ENCODE measurements at places on chromosomes 16 and 17.

DNA sequence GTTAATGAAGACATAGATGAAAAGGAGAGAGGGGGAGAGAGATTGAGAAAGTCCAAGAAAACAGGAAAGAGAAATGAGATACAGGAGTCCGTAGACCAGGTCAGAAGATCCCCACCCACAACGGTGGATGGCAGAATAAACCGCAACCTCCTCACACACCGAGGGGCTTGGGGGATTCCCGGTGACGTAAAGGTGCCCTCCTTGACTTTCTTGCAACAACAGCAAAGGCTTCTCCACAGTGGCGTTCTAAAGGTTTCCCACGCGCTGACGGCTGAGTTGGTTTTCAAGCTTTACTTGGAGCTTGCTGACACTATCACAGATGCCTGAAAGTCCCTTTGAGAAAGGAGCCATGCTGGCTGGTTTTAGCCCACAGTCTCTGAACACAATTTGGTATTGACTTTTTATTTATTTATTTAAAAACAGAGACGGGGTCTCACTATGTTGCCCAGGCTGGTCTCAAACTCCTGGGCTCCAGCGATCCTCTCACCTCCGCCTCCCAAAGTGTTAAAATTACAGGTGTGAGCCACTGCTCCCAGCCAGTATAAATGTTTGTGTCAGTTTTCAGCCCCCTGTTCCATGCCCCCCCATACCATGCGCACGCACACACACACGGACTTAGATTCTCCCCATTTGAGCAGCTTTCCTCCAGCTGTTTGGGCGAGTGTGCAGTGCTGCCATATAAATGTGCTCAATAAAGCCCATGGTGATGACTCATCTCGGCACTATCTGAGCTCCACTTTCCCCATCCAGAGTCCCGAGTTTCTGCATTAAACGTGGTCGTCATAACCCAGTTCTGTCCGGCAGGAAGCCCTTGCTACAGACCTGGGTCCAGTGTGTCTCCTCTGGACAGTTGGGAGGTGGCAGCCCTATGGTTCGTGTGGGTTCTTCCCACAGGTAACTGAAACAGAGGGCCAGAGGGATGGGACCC lies 33.0 kb upstream of the SEC14L1 start:
- DNase-seq = peak; percentile 60

GRCh38 chr16:28073836-28074235 lies 10.3 kb upstream of the GSG1L start:
- DNase-seq = no peak

DNA sequence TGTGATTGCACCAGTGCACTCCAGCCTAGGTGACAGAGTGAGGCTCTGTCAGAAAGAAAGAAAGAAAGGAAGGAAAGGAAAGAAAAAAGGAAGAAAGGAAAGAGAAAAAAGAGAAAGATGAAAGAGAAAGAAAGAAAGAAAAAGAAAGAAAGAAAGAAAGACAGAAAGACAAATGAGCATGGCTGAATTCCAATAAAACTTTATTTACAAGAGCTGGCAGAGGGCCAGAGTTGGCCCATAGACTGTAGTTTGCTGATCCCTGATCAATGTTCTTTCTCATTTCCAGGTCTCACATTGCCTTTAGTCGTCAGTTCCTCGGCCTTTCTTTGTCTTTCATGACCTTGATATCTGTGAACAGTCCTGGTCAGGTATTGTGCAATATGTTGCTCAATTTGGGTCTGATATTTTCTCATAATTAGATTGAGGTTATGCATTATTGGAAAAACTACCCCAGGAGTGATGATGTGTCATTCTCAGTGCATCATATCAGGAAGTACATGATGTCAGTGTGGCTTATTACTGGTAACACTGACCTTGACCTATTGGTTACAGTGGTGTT lies 68.5 kb upstream of the MED9 start:
- no peak for DNase-seq

DNA sequence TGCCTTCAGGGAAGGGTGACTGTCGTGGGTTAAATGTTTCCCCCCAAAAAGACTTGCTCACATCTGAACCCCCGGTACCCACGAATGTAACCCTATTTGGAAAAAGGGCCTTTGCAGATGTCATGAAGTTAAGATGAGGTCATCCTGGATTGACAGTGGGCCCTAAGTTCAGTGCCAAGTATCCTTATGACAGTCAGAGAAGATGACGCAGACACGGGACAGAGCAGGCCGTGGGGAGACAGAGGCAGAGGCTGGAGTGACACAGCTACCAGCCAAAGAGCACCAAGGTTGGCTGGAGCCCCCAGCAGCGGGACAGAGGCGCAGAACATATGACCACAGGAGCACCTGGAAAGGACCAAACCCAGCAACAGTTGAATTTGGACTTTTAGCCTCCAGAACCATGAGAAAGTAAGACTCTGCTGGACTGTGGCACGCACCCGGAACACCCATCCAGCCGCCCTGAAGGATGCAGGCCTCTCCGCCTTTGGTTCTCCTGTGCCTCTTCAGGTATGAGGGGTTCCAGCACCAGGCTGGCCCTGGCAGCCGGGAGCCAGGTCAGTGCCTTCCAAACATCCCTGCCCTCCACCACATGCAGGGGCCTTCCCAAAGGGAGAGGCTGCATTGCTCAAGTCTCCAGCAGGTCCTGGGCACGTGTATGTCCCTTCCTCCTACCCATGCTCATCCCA lies 104.0 kb downstream of the FOXL1 start:
- DNase-seq = no peak

- DNase-seq = peak; percentile 99
Measured at GRCh38 chr16:84144859-84145639, at the start of the genes DNAAF1 and HSDL1. DNAAF1 (plus strand) TSS chr16:84145308; CDS start chr16:84145441, 133 bp downstream. HSDL1 (minus strand) TSS chr16:84145177; CDS start chr16:84131321, 13,856 bp downstream.

DNA sequence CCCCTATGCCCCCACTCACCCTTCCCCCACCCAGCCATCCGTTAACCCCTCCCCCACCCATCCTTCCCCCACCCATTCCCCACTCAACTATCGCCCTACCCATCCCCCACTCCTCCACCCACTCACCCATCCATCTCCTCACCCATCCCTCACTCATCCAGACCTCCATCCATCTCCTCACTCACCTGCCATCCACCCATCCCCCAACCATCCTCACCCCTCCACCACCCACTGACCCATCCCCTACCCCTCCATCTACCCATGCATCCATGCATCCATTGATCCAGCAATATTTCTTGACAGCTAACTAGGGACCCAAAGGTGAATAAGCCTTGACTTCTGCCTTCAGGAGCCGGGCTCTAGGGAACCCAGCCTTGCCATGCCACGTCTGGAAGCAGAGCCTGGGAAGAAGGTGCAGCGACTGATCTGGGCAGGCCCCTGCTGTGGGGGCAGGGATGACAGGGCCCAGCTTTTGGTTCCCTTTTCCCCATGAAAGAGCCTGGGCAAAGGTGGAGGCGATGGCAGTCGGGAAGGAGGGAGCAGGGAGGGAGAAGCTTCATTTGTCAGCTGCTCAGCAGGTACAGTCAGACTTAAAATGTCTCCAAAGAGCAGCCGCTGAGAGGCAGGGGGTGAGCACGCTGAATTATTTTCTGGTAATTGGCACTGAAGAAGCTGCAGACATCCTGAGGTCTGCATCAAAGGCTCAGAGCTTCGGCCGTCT lies 23.1 kb upstream of the DOC2B start:
- DNase-seq = no peak

DNA sequence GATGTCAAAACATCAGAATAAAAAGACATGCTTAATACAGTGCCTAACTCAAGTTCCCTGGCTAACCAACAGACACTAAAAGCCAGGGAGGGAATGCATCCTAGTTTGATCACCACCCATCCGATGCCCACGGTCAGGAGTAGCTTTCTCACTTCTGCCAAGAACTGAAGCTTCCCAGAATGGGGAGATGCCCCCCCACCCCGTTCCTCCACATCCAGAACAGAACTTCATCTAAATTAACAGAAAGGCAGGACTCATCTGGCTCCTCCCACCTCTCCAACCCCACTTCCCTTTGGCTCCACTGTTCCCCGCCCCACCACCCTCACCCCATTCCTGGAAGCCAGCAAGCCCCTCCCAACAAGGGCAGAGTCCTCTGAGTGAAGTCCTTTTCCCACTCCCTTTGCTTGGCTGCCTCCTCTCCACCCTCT lies 33.7 kb downstream of the GDE1 start:
- DNase-seq = no peak

Measured in AG08395 (cell line).